ENCODE measurements at places on chromosomes 4 and X. TPM values are rescaled to one million over a fixed set of nuclear protein-coding genes. Genes with fewer than 3 reads are reported as not detected.

GRCh38 chr4:165398570-165398969 lies 19.8 kb downstream of the CPE start:
- DNase-seq, result peak; percentile 15

DNA sequence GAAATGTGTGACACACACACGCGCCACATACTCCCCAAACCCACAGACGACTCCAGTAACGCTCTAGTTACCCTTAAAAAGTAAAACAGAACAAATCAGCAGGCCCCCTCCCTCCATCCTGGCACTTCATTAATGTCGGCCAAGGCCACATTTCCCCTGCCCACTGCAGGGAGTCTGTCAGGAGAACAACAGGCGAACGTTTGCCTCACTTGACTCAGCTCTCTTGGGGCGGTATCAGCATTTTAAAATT lies 671 bp upstream of the FHIP1A start:
- no peak for DNase-seq

- DNase-seq, result no peak
These were observed 10.1 kb downstream of the ELF4 start for GRCh38 chrX:130100180-130100579.

DNA sequence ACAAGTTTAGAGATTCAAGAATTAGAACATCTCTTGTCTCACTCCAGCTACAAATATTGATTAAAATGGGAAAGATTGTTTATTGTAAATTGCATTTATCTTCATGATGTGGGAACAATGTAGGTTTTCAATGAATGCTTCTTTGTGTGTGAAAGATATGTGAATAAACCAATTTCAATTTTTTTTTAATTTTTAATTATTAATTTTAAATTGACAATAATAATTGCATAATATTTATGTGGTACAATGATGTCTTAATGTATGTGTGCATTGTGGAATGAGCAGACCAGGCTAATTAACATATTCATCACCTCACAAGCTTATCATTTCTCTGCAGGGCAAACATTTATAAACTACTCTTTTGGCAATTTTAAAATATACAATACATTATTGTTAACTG lies 281.1 kb downstream of the RAPGEF2 start:
- no peak for DNase-seq

DNA sequence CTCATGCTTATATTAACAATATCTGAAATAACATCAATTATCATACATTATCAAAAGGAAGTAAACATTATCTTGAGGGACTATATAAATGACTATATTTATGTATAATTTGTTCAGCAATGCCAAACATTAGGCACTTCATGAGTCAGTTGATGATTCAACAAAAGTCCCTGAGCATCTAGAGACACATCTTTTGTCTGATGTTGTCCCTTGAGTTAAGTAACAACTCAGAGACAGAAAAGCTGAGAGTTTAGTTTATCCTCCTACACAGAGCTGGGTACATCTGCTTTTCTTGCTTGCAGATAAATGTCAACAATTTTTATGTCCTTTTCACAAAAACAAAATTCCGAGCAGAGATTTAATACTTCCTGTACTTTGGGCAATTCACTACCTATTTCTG lies 311.1 kb downstream of the INPP4B start:
- no peak for DNase-seq

BRS3 gene
- 0.03 TPM for polyA plus RNA-seq

FAM9C gene
- 0.12 TPM for polyA plus RNA-seq

DRD5 gene
- polyA plus RNA-seq, result 0.16 TPM

EREG gene
- polyA plus RNA-seq, result 6.8 TPM
